Hematopoietic multipotent progenitor cell treated with erythropoietin and hydrocortisone succinate and interleukin-3 and kit ligand, for 4 days (in vitro differentiated cells): ENCODE measurements at places on chromosomes 2 and 18.

DNA sequence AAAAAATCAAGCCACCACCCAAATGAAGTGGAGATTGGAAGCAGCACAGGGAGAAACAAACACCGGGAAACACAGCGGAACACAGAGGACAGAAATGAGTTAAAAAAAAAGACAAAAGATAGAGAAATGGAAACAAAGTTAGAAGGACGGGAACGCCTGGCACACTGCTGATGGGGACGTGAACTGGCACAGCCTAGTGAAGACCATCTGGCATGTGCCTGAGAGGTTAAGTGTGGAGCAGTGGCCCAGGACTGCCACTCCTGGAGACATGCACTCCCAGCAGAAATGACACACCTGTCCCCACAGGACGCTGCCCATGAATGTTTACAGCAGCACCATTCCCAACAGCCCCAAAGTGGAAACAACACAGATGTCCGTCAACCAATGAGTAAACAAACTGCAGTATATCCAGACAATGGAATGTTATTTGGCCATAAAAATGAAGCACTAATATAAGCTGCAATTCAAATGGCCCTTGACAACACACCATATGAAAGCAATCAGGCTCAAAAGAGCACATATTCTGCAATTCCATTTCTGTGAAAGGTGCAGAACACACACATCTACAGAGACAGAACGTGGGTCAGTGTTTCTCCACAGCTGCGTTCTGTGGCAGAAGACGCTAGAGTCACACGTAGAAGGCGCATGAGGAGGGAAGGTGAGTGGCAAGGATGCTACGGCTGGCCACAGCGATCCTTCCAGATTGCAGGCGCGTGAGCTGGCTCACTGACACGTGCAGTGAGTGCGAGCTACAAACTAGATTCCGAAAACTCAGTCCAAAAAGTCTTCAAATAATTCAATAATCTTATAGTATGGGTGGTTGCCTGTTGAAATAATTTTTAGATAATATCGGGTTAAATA, 24.6 kb downstream of the THAP4 start:
- no peak for DNase-seq

- DNase-seq = no peak
Measured at GRCh38 chr18:8501044-8501443, 108.2 kb upstream of the RAB12 start.

DNA sequence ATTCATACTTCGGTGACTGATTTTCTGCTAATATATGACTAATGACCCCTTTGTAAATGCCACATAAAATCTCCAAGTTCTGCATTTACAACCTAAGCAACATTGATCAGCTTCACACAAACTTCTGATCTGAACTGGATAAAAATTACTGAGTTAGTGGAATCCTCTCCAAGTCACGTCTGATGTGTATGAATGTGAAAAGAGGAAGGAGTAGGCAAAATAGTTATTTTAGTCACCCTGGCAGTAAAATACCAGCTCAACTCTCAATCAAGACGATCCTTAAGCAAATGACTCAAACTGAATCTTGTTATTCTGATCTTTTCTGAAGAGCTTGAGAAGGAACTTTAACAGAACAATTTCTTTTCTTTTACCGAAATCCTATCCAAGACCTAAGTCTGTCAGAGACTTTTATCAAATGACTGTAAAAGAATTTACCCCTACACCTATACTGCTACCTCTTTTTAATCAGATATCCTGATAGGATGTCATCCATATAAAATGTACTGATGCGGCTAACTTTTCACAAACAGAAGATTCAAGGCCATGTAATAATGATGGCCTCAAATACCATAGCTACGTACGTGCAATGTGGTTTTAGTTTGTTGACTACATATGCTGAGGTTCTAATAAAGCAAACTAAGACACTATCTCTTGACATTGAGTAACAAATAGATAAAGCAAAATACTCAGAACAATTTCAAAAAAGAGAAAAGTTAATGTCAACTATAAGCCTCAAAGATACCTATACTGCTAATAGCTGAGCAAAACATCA, 23.7 kb downstream of the CUL3 start:
- peak; percentile 30 for DNase-seq

DNA sequence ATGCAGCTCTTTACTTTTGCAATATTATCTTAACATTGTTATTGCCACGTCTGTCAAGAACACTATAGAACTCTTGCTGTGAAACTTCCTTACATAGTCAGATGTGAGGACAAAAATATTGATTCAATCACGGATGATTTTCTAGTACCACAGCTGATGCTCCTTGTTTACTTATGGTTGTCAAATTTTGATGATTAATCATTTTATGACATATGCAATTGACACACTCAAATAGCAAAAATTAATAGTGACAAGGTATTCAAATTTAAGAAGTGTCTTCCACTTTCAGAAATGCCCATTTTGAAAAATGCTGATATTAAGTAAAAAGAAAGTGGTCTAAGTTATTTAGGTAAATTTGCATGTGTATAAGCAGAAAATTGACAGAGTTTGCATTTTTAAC, 284.0 kb downstream of the CCDC102B start:
- DNase-seq = no peak
